ENCODE measurements at places on chromosomes 12 and 14. TPM values are rescaled to one million over a fixed set of nuclear protein-coding genes. Genes with fewer than 3 reads are reported as not detected.

GPR137C gene
- total RNA-seq: 0.10 TPM

NKX2-1 gene
- not detected for total RNA-seq

KIF5A gene
- total RNA-seq: 0.21 TPM

TMEM132C gene
- under 0.01 TPM for total RNA-seq

MDM1 gene
- total RNA-seq: 17.2 TPM

SP7 gene
- not detected for total RNA-seq

RTN1 gene
- total RNA-seq: 8.0 TPM

RPL10L gene
- not detected for total RNA-seq

OTUB2 gene
- 0.10 TPM for total RNA-seq

GPD1 gene
- 0.21 TPM for total RNA-seq

CMA1 gene
- not detected for total RNA-seq

ASB8 gene
- total RNA-seq: 47.3 TPM

GDF3 gene
- total RNA-seq: not detected

PPP2R5C gene
- total RNA-seq: 466 TPM

KRT7 gene
- not detected for total RNA-seq

LRTM2 gene
- total RNA-seq: 0.10 TPM

KRT72 gene
- 10.2 TPM for total RNA-seq

KRT76 gene
- not detected for total RNA-seq

FAM186B gene
- 0.84 TPM for total RNA-seq

DACT1 gene
- total RNA-seq: 4.5 TPM

GPR135 gene
- total RNA-seq: 0.63 TPM

TSPAN19 gene
- total RNA-seq: not detected

BIN2 gene
- 211 TPM for total RNA-seq

HAL gene
- 2.1 TPM for total RNA-seq

SLC38A4 gene
- total RNA-seq: not detected

RDH5 gene
- total RNA-seq: 3.0 TPM

RNU6-8 gene
- not detected for total RNA-seq

COCH gene
- 0.52 TPM for total RNA-seq

LUM gene
- 0.10 TPM for total RNA-seq

KRT85 gene
- total RNA-seq: not detected

CLMN gene
- total RNA-seq: 9.0 TPM

NANOG gene
- not detected for total RNA-seq

TMEM117 gene
- total RNA-seq: 4.9 TPM

SPX gene
- 11.2 TPM for total RNA-seq

PLBD1 gene
- 201 TPM for total RNA-seq

KDM2B gene
- 63.7 TPM for total RNA-seq

GLIPR1L1 gene
- total RNA-seq: not detected

CLEC2A gene
- not detected for total RNA-seq

ZFYVE21 gene
- total RNA-seq: 2.0 TPM

RPS6KL1 gene
- total RNA-seq: 3.4 TPM

GLS2 gene
- total RNA-seq: 1.2 TPM

ALG10B gene
- 7.7 TPM for total RNA-seq

KRT78 gene
- total RNA-seq: not detected

OAS2 gene
- total RNA-seq: 22.2 TPM

ASCL1 gene
- 0.10 TPM for total RNA-seq

SALL2 gene
- 0.94 TPM for total RNA-seq

ZNF891 gene
- 2.5 TPM for total RNA-seq

ZNF84 gene
- total RNA-seq: 26.0 TPM

CKB gene
- total RNA-seq: 6.4 TPM

DPPA3 gene
- total RNA-seq: not detected

SDR9C7 gene
- not detected for total RNA-seq

GYS2 gene
- total RNA-seq: not detected

SIX1 gene
- not detected for total RNA-seq

ACTR6 gene
- total RNA-seq: 27.2 TPM

Measured in mononuclear cell (primary cell).